ENCODE measurements at places on chromosomes 6 and 20.

DNA sequence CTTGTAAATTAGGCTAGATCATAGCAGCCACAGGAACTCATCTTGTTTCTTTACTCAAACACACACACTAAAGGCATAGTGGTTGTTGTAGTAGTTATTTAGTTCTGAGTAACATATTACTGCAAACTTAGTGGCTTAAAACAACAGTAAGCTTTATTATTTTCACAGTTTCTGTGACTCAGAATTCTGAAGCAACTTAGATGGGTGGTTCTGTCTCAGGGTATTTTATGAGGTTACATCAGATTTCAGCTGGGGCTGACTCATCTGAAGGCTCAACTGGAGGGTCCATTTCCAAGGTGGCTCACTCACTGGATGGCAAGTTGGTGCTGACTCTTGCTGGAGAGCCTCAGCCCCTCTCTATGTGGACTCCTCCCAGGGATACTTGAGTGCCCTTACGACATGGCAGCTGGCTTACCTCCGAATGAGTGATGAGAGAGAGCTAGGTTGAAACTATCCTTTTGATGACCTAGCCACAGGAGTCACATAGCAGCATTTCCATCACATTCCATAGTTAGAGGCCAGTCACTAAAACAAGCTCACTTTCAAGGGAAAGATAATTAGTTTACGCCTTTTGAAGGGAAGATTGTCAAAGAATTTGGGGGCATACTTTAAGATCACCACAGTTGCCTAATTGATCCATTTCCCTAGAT is 136.5 kb upstream of the PRND start:
- peak; percentile 76 for DNase-seq

GRCh38 chr6:11263291-11263775 is 30.9 kb upstream of the NEDD9 start:
- peak; percentile 40 for DNase-seq

GRCh38 chr6:119586250-119586882 is 236.8 kb upstream of the MAN1A1 start:
- DNase-seq = no peak

DNA sequence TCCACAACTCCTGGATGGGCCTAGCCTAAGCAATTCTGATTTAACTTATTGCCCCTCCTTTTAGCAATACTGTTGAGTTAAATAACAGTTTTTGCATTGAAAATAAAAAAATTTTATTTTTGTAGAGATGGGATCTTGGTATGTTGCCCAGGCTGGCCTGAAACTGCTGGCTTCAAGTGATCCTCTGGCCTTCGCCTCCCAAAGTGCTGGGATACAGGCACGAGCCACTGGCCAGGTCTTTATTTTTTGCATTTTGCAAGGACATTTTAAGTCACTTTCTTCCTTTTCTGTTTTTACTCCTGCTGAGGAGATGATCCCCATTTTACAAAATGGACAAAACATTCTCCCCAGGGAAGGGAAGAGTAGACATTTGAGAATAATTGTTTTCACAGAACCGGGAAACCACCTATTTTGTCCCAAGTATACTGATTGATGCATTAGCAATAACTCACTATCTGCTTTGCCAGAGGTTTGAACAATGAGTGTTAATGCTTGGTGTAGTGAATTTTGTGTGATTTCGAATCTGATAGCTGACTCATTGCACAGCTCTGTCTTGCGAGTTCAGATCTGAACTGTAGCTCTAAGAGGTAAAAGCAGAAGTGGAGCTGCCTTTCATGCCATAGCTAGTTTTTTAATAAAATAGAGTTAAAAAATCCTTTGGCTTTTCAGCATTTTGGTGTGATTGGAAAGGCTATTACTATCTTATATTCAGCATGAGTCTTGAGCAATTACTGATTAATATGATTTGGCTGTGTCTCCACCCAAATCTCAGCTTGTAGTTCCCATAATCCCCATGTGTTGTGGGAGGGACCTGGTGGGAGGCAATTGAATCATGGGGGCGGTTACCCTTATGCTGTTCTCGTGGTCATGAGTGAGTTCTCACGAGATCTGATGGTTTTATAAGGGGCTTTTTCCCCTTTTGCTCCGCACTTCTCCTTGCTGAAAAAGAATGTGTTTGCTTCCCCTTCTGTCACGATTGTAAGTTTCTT is 20.9 kb downstream of the IGF2R start:
- peak; percentile 32 for DNase-seq

DNA sequence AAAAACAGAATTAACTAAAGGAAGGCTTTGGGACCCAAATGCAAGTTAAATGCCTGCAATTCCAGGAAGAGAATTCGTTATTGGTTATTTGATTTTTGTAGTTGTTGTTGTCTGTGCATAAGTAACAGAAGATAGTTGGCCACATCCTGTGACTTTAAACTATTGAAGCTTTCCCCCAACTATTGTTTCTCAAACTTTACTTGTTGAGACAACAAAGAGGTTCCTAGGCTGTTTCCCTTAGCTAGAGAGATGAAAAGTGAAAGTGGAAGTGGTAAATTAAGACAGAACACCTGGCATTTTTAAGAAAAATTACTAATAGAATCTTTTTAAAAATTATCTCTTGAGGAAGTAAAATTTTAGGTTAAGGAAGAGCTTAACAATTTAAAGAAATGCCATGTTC is 525.2 kb downstream of the PKHD1 start:
- DNase-seq = no peak

GRCh38 chr6:147933224-147933623 is 409.4 kb upstream of the SASH1 start:
- DNase-seq = no peak

Measured in MCF 10A (cell line).